ENCODE measurements at places on chromosomes 4 and X.

DNA sequence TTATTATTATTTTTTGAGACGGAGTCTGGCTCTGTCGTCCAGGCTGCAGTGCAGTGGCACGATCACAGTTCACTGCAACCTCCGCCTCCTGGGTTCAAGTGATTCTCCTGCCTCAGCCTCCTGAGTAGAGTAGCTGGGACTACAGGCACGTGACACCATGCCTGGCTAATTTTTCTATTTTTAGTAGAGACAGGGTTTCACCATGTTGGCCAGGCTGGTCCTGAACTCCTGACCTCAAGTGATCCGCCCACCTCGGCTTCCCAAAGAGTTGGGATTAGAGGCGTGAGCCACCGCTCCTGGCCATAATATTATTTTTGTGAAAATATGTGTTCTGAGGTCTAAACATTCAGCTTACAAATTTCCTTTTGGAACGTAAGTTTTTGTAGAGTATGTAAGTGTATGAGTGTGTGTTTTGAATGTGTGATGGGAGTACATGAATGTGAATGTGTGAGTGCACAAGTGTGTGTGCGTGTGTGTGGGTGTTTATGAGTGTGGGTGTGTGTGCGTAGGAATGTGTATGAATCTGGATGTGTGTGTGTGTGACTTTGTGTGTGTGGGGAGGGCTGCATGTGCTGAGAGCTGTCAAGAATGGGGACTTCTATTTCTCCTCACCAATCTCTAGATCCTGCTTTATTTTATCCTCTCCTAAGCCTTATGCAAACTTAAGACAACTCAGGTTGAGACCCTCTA, 5.7 kb upstream of the MGST2 start:
- no peak for DNase-seq

GRCh38 chrX:4764888-4765287, 1051.4 kb upstream of the PRKX start:
- DNase-seq: no peak

- DNase-seq: no peak
Observed at GRCh38 chrX:110284159-110284558, 33.7 kb downstream of the AMMECR1 start.

GRCh38 chr4:5044341-5044740, 6.9 kb upstream of the STK32B start:
- no peak for DNase-seq

DNA sequence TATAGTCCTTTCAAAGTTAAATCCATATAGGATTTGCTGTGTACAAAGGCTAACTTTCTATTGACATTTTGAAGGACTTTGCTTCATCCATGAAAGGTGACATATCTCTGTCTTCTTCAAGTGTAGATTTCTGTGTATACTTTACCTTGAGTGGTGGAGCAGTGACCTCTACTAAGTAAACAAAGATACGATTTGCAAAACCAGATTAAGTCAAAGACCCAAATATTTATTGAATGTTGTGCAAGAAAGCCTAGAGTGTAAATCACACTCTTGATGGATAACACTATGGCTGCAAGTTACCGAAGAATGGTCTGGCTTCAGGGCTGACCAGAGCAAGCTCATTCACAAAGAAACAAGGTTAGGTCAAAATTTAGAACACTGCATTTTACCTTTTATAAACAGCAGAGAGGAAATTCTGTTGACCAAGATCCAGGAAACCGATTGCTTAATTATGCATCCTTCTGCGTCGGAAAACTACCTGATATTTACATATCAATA, 5.4 kb upstream of the FGG start:
- DNase-seq: no peak

DNA sequence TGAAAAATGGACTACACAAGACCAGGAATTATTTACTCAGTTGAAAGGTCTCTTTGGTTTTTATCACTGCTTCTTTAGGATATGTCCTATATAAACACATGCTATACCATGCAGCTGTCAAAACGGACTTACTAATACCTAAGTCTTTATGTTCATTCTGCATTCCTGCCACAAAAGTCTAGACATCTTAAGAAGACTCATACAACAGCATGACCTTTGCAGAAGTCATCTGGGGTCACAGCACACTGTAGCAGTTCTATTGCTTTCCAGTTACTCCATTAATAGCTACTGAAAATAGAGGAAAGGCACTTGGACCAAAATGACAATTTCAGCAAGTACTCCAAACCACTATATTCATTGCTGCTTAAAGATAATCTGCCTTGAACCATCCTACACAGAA, 53.2 kb downstream of the DDX60 start:
- no peak for DNase-seq

DNA sequence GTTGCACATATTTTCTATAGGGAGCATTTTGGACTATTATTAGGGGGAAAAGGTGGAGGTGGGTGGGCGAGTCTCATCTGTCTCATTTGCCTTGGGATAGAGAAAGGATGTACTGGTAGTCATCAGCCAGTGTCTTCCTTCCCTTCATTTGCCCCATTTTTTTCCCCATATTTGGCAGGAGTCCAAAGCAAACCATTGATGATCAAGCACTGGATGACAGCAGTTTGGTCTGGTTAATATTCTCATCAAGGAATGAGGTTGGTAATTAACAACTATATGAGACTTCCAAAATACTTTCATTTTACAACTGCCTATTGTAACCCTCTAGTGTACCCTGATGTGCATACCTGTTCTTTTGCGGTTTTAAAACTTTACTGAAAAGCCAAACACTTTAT, 22.6 kb upstream of the IGFBP7 start:
- no peak for DNase-seq

DNA sequence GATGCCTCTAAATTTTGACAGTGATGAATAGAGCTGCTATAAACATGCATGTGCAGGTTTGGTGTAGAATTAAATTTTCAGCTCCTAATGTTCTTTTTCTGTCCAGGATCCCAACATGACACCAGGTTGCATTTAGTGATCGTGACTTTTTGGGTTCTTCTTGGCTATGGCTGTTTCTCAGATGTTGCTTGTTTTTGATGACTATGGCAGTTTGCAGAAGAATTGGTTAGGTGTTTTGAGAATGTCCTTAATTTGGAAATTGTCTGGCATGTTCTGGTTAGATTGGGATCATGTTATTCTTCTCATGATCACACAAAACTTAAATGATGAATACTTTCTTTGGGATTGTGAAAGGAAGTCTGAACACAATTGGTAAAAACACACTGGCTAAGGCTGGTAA, 3.7 kb upstream of the FGFBP1 start:
- no peak for DNase-seq

DNA sequence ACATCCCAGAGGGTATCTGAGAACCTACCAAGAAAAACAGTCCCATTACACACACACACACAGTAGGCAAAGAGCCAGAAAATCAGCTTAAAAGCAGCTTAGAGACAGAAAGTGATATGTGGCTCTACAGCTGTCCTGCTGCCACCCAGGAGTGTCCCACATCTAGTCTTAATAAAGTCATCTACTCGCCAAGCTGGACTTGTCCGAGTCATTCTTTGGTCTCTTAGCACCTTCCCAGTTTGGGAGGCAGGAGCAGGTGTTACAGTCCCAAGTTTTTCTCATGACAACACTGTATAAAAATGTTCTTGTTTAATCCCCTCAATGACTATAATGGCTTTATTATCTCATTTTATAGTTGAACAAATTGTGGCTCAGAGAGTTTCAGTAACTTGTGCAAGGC, 252.5 kb upstream of the CASK start:
- no peak for DNase-seq

DNA sequence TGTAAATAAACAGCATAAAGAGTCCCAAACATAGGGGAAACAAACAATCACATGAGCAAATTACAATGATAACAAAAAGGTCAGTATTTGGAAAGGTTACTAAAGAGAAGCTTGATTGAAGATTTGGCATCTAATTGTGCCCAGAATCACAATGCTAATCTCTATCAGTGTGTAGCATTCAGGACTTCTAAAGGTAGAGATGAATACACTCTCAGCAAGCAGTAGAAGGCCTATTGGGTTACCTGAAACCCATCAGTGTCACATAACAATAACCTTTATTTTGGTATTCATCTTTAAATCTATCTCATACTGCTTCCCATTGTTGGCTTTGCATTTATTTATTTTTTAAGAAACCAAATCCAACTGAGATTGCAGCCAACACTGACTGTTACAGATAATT, 319.5 kb downstream of the ACTRT1 start:
- no peak for DNase-seq

GRCh38 chrX:53421125-53421524, 1.3 kb downstream of the SMC1A start:
- no peak for DNase-seq

- no peak for DNase-seq
Observed at GRCh38 chrX:115452251-115452650, 108.7 kb upstream of the PLS3 start.

DNA sequence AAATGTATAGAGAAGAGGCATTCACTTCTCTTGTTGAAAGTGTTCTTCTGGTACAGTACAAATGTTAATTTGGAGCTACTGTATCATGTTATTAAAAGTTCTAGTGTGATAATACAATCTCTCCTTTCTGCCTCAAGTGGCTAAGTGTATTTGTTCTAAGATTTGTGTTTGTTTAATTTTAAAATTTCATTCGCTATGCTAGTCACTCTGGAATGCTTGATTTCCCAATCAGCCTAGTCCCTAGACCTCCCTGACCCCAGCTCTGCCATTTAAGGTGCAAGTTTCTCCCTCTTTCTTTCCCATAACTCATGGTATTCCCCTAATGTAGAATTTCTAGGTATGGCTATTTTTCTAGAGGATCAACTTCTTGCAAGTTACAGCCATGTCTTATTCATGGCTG, 817.4 kb downstream of the STIM2 start:
- no peak for DNase-seq

DNA sequence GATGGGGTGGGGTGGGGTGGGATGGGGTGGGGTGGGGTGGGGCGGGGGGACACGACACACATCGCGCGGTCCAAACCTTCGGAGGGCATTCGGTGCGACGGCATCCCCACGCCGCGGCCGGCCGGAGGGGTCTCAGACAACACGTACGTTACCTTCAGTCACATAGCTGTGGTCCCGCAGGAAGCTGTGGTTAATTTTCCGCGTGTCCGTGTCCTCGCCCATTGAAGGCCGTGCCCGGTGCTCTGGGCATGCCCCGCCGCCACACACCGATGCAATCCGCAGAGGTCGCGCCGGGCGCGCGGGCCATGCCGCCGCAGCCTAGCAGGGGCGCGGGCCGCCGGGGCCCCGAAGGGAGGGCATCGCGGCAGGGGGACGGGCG, 417 bp downstream of the PPP2R2C start:
- no peak for DNase-seq

DNA sequence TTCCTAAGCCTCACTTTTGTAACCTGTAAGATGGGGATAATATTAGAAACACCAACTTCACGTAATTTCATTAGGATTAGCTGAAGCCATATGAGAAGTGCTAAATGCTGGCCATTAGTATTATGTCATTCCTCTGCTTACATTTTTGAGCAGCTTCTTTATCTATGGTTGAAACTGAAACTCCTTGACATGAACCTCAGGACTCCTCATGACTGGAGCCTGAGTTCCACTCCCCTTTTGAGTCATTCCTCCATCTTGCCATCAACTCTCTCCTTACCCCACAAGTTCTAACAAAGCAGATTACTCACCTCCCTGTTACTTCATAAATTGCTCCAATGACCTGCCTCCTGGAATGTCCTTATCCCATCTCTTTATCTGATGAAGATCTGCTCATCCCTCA, 123.2 kb upstream of the KCNIP4 start:
- no peak for DNase-seq

GRCh38 chr4:86006057-86006456, 353.8 kb downstream of the MAPK10 start:
- no peak for DNase-seq

GRCh38 chrX:65601126-65601525, 66.3 kb upstream of the MSN start:
- DNase-seq: no peak

GRCh38 chr4:8283631-8284121, 14.1 kb downstream of the HTRA3 start:
- no peak for DNase-seq

DNA sequence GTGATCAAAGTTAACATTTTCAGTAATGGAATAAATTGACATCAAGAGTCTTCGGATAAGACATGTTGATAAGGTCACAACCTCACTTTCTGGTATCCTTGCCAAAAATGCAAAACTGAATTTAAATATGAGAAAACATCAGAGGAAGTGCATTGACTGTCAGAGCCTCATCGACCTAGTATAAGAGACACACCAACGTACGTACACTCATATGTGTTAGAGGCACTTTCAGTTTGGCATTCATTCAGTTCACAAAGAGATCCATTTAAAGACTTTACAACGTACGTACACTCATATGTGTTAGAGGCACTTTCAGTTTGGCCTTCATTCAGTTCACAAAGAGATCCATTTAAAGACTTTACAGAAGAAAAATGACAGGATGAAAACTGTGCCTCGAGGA, 280.3 kb downstream of the INPP4B start:
- DNase-seq: no peak

DNA sequence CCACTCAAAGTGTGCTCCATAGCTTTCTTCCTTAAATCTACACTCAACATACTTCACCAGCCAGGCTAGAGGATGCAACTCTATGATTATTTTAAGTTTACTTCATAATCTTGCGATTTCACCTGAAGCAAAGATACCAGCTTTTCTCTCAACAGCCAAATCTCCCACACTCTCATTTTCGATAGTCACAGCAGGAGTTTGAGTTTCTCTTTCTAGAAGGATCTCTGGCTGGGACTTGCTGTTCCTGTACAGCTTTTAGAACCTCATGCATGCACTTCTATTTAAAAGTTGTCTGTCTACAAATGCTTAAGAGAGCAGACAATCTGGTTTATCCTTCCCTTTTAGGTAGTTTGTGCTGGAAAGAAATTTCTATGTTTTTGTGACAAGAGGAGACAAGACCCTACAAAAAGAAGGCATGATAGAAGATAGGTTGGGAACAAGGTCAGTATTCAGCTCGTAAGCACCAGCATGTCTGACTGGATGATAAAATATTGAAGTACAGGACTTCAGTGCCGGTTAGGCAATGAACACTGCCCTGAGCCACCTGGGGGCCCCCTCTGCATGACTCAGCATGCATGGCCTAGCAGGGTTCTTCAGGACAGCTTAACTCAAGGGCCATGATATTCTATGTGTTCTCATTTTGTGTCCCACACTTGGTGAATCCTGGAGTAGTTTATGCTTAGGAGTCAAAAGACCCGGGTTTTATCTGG, 65.6 kb downstream of the ATXN3L start:
- no peak for DNase-seq

DNA sequence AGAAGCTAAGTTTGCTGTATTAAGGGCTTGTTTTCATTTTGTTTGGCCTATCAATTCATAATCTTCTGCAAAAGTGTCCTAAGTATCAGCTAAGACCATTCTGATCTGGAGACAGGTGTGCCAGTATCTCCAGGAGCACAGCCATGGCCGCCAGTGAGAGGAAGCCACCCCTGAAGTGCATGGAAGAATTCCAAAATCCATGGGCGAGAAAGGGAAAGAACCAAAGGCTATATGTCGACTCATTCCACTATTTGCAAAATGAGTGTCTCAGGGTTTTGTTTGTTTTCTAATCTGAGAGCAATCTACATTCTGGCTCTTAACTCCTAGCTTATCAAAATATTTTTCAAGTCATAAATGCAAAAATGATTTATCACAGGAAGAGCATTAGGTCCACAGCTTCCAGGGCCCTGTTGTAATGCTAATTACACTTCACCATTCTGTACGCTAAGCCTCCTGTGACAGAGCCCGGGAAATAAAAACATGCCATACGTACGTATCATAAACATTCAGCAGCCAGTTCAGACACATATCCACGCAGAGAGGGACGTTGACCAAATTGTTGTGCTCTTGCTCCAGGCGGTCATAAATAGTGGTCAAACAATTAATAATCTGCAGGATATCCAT, 137.3 kb upstream of the FTHL17 start:
- no peak for DNase-seq

- no peak for DNase-seq
Observed at GRCh38 chrX:7926501-7926900, 712 bp downstream of the PNPLA4 start.

- DNase-seq: peak; percentile 18
Observed at GRCh38 chr4:42865572-42866189, 26.8 kb upstream of the GRXCR1 start.
